ENCODE measurements at places on chromosomes 7 and 10.
A peak's percentile ranks its signal among the peaks of the same experiment; 100 is the strongest.

DNA sequence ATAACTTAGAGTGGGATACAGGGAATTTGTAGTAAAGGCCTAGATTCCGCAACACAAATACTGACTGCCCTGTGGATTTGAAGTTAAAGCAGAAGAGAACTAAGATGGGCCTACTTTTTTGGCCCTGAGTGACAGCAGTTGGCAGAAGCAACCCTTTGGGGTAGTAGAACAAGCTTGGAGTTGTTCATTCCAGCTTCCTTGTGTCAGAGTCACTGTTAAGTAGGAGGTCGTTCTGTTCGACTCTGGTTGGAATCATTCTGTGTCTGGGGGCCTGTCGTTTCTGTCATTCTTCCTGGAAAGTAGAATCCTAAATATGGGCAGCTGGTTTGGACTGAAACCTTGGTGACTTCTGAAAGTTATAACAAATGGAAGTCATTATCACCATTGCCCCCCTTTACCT, 865.9 kb downstream of the LRMDA start:
- no peak for DNase-seq

GRCh38 chr7:40701836-40702551, 567.2 kb downstream of the SUGCT start:
- DNase-seq = no peak

DNA sequence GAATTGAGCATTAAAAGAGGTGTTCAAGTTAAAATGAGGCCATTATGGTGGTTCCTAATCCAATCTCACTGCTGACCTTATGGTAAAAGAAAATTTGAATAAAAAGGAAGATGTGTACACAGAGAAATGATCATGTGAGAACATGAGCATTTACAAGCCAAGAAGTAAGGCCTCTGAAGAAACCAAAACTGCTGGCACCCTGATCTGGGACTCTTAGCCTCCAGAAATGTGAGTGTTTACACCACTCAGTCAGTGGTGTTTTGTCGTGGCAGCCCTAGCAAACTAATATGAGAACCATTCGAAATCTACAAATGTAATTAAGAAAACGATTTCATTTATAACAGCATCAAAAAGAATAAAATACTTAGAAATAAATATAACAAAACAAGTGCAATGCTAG, 6.8 kb upstream of the PLXDC2 start:
- DNase-seq = no peak

DNA sequence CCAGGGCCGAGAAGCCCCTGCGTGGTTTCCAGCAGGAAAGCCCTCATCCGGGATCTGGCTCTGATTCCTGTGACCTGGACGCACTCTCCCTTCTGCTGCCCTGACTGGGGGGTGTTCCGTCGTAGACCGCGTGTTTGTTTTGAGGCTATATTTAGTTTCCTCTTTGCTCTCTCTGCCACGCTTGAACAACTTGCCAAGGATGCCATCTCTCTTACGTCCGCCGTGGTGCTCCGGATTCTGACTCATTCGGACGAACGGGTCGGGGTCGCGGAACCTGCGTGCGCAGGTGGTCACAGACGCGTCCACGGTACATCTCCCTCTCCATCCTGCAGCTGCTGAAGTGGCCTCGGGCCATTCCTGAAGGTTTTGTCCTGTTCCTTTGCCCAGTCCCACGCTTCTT, 10.4 kb upstream of the SORCS3 start:
- DNase-seq = no peak

GRCh38 chr10:114631666-114632417, 26.2 kb downstream of the ABLIM1 start:
- peak; percentile 45 for DNase-seq

GRCh38 chr10:62464308-62464707, 90.1 kb downstream of the ZNF365 start:
- DNase-seq = no peak

- DNase-seq = no peak
These were observed 125.0 kb downstream of the FOXP2 start for GRCh38 chr7:114539575-114539974.

GRCh38 chr7:106844279-106844997, 20.6 kb upstream of the PIK3CG start:
- DNase-seq = no peak

DNA sequence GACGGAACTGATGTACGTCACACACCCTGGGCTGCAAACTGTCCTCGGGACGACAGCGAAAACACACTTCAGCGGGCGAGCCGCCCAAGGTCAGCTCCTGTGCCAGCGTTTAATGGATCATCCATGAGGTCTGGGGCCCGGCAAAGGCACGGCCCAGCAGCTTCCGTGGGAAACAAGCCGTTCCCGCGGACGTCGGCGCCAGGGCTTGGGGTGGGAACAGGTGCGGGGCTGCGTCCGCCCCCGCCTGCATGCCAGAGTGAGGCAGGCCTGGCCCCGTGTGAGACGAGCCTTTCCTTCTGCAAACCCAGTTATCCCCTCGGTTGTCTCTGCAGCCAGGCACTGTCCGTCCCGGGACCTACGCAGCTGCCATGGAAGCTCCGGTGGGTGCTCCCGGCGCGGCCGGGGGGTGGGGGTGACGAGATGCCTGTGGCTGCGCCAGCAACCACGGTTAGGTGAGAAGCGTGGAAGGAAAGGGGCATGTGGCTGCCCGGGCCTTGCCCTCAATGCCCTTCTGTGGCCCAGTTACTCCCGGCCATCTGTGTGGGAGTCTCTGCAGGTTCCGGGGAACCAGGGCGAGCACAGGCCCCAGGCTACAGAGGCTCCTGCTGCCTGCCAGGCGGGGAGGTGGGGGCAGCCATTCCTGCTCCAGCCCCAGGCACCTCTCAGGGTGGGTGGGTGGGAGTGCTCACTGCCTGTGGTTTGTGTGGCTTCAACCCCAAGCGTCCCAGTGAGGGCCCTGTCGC, 42.2 kb upstream of the PDGFA start:
- no peak for DNase-seq

- DNase-seq = no peak
These were observed 178.0 kb downstream of the AMPH start for GRCh38 chr7:38453168-38453567.

DNA sequence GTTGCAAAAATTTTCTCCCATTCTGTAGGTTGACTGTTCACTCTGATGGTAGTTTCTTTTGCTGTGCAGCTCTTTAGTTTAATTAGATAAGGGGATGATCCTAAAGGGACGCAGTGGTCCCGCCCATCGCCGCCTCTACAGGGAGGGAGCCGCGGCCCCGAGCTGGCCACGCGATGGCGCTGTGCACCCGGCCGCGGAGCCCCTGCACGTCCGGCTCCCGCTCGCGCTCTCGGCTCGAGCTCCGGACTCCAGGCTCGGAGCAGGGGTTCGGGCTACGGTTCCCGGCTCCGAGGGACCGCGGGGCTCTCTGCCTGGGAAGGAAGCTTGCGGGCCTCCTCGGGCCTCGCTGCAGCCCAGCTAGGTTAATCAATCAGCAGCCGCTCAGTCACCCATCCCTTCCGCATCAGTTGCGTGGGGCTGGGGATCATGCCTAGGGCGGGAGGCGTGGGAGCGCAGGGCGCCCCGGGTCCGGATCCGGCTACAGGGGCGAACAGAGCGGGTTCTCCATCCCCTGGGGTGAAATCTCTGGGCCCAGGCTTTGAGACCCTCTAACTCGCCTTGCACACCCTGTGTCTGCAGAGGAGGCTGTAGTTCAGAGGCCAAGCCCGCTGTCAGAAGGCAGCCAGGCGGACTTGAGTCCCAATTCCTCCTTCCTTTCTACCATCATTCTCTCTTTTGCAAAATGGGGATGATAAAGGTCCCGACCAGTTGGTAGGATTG, 97.9 kb downstream of the WDR11 start:
- DNase-seq = peak; percentile 87

DNA sequence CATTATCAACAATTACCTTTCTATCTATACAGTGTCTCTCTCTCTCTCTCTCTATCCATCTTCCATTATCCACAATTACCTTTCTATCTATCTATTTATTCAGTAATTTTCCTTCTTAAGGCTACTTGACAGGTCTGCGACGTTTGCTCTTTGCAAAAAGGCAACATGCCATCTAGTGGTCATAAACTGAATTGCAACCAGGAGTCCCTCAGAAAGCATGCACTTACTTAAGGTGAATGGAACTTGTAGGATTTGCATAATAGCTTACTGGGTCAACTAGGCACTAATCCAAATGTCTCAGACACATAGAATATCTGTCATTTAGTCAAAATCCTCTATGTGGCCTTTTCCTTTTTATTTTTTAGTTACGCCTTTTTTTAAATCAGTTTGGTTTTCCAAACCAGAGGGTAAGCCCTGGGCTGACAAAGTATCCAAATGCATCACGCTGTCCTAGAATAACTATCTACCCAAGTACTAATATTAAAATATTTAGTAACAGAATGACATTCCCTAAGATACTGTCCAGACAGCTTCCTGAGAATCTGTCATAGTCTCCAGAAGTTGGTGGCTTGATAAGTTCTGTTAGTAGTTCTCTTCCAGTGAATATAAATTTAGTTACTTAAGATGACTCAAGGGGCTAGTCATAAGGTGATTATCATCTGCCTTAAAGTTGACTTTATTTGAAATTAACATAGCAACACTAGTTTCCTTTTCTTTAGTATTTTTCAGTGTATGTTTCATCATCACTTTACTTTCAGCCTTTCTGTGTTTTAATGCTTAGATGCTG, 208.3 kb downstream of the PPP1R3A start:
- DNase-seq = peak; percentile 43

GRCh38 chr10:23067939-23068775, 27.2 kb upstream of the MSRB2 start:
- peak; percentile 64 for DNase-seq

DNA sequence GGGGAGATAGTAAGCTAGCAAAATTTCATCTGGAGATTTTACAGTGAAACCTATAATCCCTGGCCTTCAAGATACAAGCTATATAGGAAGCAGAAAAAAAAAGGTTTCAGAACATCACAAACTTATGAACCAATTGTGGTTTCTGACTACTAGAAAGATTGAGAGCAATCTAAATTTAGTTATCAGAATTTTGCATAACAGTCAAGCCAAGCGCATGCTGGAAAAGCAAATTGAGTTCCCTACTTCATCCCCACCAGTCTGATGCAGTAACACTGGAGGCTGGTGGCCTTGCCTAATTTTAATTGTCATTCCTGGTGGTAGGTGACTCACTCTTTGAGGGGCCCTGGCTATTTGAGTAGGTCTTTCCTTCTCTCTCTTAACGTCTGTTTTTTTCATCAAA, 46.3 kb upstream of the ELMO1 start:
- DNase-seq = peak; percentile 39

DNA sequence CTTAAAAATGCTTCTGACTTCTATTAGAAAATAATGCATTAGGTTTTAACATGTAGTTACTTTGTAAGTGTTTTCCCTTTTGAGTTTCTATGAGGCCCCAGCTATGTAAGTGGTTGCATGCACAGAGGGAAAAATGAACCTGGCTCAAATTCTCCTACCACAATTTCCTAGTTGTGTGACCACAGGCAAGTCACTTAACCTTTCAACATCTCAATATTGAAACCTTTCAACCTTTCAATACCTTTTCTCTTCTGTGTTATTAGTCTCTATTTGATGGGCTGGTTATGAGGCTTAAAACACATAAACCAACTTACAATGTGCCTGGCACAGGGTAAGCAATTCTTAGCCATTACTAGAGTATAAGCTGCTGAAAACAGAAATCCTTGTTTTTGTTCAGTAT, 203.0 kb downstream of the KCND2 start:
- DNase-seq = no peak

DNA sequence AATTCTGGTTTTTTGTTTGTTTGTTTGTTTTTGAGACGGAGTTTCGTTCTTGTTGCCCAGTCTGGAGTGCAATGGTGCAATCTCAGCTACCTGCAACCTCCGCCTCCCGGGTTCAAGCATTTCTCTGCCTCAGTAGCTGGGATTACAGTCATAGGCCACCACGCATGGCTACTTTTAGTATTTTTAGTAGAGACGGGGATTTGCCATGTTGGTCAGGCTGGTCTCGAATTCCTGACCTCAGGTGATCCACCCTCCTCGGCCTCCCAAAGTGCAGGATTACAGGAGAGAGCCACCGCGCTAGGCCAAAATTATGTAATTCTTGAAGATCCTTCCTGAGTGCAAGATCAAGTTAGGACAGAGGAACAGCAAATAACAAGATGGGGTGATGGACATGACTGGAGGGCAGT, 719 bp downstream of the ZNF33B start:
- DNase-seq = no peak

DNA sequence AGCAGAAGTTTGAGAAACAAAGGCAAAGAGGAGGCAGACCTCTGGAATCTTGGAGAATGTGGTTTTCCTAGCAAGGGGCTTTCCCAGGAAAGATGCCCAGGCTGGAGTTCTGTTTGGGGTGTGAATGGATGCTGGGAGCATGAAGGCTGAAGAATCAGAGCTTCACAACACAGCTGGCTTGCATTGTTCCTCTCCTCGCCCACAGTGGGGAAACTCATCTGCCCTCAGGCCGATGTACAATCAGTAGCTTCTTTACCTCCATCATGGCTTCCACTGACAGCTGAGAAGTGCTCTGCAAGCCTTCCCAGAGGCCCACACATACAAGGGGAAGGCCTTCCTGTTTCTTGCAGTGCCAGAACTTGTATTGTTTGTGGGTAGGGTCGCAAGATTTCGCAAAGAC, 90.8 kb upstream of the HECTD2 start:
- no peak for DNase-seq

- DNase-seq = peak; percentile 50
These were observed 510 bp downstream of the ZSWIM8 start for GRCh38 chr10:73785721-73786511.

All from GM13977 (cell line).